ENCODE measurements at places on chromosomes 13 and 19. TPM values are rescaled to one million over a fixed set of nuclear protein-coding genes. Genes with fewer than 3 reads are reported as not detected.

- H3K27ac ChIP-seq: no peak within 1 kb of the TSS
- H3K4me1 ChIP-seq: no peaks in the 10 kb centered on the region
- DNase-seq: no peak
- H3K36me3 ChIP-seq: no peaks in the 10 kb centered on the region
Observed at GRCh38 chr19:5455367-5456129, at the start of gene ZNRF4. Gene ZNRF4, plus strand, starts transcription at chr19:5455417. Its CDS starts 75 bp downstream, at chr19:5455492.

DNA sequence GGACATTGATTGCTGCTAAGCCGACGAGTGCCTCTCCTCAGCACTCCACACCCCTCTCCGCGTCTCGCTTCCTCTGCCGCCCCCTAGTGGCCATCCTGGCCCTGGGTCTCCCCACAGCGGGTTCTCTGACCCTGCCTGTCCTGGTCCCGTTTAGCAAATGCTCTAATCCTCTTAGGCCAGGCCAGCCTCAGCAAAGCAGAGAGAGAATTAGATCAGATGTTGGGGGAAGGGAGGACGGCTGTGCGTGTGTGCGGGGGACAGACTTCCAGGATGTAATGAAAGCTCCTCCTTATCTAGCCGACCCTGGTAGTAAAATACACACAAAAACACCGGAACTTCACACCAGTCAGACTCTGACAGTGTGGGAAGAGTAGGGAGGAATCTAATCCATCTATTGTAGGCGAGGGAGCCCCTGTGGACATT is 4.5 kb downstream of the TPRX2 start:
- no peak overlapping the region for H3K27ac ChIP-seq
- no peaks in the 10 kb centered on the region for H3K27me3 ChIP-seq
- no peaks in the 10 kb centered on the region for H3K4me1 ChIP-seq
- DNase-seq: peak; percentile 92

DNA sequence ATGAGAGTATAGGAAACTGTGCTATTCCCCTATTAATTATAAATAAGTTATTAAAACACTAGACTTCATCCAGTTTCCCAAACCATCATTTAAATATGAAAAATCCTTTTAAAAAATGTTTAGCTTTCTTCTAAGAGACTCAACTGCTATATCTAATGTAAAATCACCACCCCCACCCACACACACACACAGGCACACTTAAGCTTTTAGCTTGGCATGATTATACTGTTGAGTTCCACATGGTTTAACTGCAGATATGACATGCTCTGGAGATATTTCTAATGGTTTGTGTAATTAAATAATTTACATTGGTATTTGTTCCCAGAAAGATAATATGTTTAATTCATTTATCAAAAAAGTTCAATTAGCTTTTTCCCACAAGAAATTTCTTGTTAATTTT is 1700.1 kb upstream of the SLC10A2 start:
- no peaks in the 10 kb centered on the region for H3K4me1 ChIP-seq
- DNase-seq: no peak

- H3K36me3 ChIP-seq: peaks cover 57% of the 10 kb centered on the region
- no peaks in the 10 kb centered on the region for H3K27me3 ChIP-seq
- H3K4me3 ChIP-seq: peak overlapping the region; percentile 96
- DNase-seq: no peak
- peaks cover 29% of the 10 kb centered on the region for H3K4me1 ChIP-seq
Observed at GRCh38 chr19:58003174-58003828, 681 bp upstream of the ZNF606 start.

- peak overlapping the region; percentile 91 for H3K27ac ChIP-seq
- no peaks in the 10 kb centered on the region for H3K27me3 ChIP-seq
- no peak for DNase-seq
- peaks cover 17% of the 10 kb centered on the region for H3K4me1 ChIP-seq
Observed at GRCh38 chr13:96052656-96053002, 572 bp downstream of the UGGT2 start.

The VSTM2B gene
- not detected for total RNA-seq

DNA sequence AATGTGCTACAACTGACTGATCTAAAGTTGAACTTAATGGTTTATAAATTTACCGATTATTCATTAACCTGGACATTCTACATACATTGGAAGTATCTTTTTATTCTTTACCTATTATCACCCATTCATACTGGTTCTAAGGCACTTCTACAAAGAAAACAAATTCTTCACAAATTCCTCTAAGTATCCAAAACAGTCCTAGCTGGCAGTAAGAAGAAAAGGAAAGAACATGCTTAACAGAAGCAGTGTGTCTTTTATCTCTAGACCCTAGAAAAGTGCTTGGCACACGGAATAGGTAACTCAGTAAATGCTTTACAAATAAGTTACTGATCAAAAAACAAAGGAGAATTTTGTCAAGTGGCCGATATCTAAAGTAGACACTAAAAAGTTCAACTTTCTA is 32.8 kb downstream of the TSC22D1 start:
- no peak for DNase-seq
- no peak overlapping the region for H3K4me3 ChIP-seq
- peaks cover 54% of the 10 kb centered on the region for H3K4me1 ChIP-seq
- no peak overlapping the region for H3K27ac ChIP-seq
- H3K36me3 ChIP-seq: no peaks in the 10 kb centered on the region

- no peaks in the 10 kb centered on the region for H3K27me3 ChIP-seq
- H3K4me1 ChIP-seq: no peaks in the 10 kb centered on the region
- H3K4me3 ChIP-seq: no peak overlapping the region
- no peak for DNase-seq
- H3K36me3 ChIP-seq: no peaks in the 10 kb centered on the region
- no peak overlapping the region for H3K27ac ChIP-seq
Observed at GRCh38 chr13:49877629-49878218, 58.4 kb downstream of the SPRYD7 start.

- H3K4me1 ChIP-seq: peaks cover 13% of the 10 kb centered on the region
- DNase-seq: no peak
- peak overlapping the region; percentile 64 for H3K27ac ChIP-seq
- no peak overlapping the region for H3K4me3 ChIP-seq
Observed at GRCh38 chr13:73162912-73163911, 104.4 kb downstream of the KLF5 start.

- DNase-seq: no peak
- peak overlapping the region; percentile 85 for H3K4me3 ChIP-seq
- peaks cover 27% of the 10 kb centered on the region for H3K4me1 ChIP-seq
Observed at GRCh38 chr13:19861762-19862161, 1.7 kb downstream of the ZMYM5 start.

The ATP8A2 gene
- total RNA-seq: 3.5 TPM

The TEX26 gene
- not detected for total RNA-seq

The APOE gene
- total RNA-seq: 485 TPM

- peaks cover 4% of the 10 kb centered on the region for H3K36me3 ChIP-seq
- no peak for DNase-seq
Observed at GRCh38 chr13:95050800-95051615, 250.2 kb downstream of the ABCC4 start.

The TLE5 gene
- total RNA-seq: 168 TPM

GRCh38 chr19:13619203-13619632 is 112.9 kb upstream of the CACNA1A start:
- DNase-seq: no peak
- no peaks in the 10 kb centered on the region for H3K4me1 ChIP-seq
- peaks cover 21% of the 10 kb centered on the region for H3K27me3 ChIP-seq

- DNase-seq: no peak
- no peaks in the 10 kb centered on the region for H3K27me3 ChIP-seq
Observed at GRCh38 chr13:20411638-20412342, 113.9 kb downstream of the CRYL1 start.

DNA sequence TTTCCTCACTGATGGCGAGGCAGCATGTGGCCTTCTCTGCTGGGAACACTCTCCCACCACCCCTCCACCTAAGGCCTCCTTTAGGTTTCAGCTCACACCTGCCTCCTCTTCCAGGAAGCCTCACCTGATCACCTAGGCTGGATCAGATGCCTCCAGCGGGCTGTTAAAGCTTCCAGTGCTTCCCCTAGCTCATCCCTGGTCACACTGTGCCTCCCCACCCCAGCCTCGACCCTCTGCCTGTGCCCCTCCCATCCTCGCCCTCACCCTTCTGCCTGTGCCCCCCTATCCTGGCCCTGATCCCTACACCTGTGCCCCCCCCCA is 33.8 kb downstream of the MAP4K1 start:
- H3K4me1 ChIP-seq: no peaks in the 10 kb centered on the region
- DNase-seq: no peak
- H3K4me3 ChIP-seq: no peak overlapping the region
- H3K27ac ChIP-seq: no peak overlapping the region
- H3K36me3 ChIP-seq: no peaks in the 10 kb centered on the region

The TUBA3C gene
- not detected for total RNA-seq

The IL12RB1 gene
- total RNA-seq: 0.18 TPM

- H3K4me3 ChIP-seq: no peak overlapping the region
- H3K36me3 ChIP-seq: no peaks in the 10 kb centered on the region
- peaks cover 6% of the 10 kb centered on the region for H3K4me1 ChIP-seq
- no peak overlapping the region for H3K27ac ChIP-seq
- no peaks in the 10 kb centered on the region for H3K27me3 ChIP-seq
- DNase-seq: no peak
Observed at GRCh38 chr13:46496086-46496485, 56.9 kb upstream of the LRCH1 start.

All from stomach (tissue), 19 donors.